Heart left ventricle (tissue), 16 donors: ENCODE measurements at places on chromosomes 7 and 10. TPM values are rescaled to one million over a fixed set of nuclear protein-coding genes. Genes with fewer than 3 reads are reported as not detected.

DNA sequence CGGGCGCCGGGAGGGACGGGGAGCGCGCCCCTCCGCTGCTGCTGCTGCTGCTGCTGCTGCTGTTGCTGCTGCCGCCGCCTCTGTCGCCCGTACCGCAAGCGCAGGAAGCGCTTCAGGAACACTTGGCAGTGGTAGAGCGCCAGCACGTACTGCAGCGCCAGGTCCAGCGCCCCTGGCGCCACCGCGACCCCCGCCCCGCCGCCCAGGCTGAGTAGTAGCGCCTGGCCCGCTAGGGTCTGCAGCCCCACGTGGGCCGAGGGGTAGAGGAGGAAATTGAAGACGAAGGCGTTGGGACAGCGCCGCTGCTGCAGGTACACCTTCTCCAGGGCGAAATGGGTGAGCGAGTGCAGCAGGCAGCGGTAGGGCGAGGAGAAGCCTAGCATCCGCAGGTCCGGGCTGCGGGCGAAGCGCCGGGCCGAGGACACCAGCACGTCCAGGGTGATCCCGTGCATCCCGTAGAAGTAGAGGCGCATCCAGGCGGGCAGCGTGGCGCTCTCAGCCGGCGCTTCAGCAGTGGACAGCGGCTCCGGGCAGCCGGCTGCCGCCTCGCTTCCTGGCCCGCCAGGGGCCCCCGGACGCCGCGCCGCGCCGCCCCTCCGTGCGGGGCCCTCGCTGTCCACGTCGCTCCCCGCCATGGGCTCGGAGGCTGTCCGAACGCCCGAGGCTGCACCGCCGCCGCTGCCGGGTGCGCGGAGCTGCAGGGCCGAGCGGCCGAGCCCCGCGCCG lies at the start of gene TMEM229A:
Gene TMEM229A (minus strand): TSS at position 699 of the 726 bp plus-strand sequence. CDS start 64 bp downstream, at position 635.
- no peaks in the 10 kb centered on the region for H3K36me3 ChIP-seq
- H3K27ac ChIP-seq = no peak within 1 kb of the TSS
- DNase-seq = peak; percentile 65
- H3K27me3 ChIP-seq = peaks cover 18% of the 10 kb centered on the region

LYZL1 gene
- total RNA-seq = not detected

DNA sequence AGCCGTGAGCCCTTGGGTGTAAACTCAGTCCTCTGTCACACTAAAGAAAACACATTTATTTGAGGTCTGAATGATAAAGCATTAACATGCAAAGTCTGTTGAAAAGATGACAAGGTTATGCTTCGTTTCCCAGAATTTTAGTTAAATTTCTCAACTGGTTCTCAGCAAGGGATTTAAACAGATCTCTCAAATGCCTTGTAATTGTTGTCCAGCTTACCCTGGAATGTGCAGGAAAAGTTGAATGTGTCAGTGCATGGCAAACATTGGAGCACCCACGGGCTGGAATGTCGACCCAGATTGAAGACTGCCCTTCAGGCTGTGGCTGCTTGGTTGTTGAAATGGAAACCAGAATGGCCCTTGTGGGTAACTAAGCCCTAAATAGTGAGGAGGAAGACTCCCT lies 191.8 kb downstream of the TRIL start:
- no peak overlapping the region for H3K27ac ChIP-seq
- H3K4me1 ChIP-seq = no peaks in the 10 kb centered on the region
- no peaks in the 10 kb centered on the region for H3K36me3 ChIP-seq
- no peak for DNase-seq
- H3K27me3 ChIP-seq = no peaks in the 10 kb centered on the region
- no peak overlapping the region for H3K4me3 ChIP-seq

DNA sequence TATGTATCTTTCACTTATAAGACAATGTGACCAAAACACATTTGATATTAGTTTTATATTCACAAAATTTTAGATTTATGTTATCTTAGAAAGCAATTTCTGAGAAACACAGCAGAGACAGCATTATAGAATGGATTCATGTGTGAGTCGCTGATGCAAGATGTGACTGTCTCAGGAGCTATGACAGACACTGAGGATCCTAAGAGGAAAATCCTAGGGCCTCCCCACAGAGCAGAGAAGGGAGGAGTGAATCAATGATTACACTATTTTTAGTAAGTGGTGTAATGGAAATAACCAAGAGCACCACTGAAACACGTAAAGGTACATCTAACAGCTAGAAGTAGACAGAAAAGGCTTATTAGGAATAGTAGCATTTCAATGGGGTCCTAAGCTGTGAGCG lies 204.0 kb upstream of the PTN start:
- no peaks in the 10 kb centered on the region for H3K4me1 ChIP-seq
- H3K4me3 ChIP-seq = no peak overlapping the region
- no peak for DNase-seq
- H3K27me3 ChIP-seq = no peaks in the 10 kb centered on the region
- H3K36me3 ChIP-seq = no peaks in the 10 kb centered on the region
- no peak overlapping the region for H3K27ac ChIP-seq

ITIH2 gene
- total RNA-seq = not detected
